Activated T-cell treated with anti-CD3 and anti-CD28 coated beads, Interleukin-2, amount 50 U/mL, for 4 hours (primary cell): ENCODE measurements at places on chromosomes 12 and 14. TPM values are rescaled to one million over a fixed set of nuclear protein-coding genes. Genes with fewer than 3 reads are reported as not detected.
A peak's percentile ranks its signal among the peaks of the same experiment; 100 is the strongest.

The WDR89 gene
- total RNA-seq, result 33.1 TPM

DNA sequence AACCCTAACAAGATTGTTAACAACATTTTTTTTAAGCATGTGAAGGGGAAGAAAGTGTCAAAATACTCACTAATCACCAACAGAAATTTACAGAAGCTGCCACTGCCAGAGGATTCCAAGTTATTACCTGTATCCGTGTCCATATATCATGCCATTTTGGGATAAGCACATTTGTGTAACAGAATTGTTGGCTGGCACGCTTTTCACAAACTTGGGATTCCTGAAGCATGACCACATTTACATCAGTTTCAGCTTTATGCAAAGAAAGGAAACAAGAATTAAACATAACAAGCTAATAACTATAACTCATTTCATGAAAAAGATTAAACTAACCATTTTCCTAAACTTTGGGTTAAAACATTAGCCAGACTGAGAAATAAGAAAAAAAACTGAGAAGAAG lies 5.9 kb downstream of the NEMP1 start:
- no peak for DNase-seq

- DNase-seq, result no peak
Measured at GRCh38 chr12:76674669-76675315, 89.1 kb upstream of the ZDHHC17 start.

GRCh38 chr12:65282840-65283239 lies 4.4 kb downstream of the MSRB3 start:
- DNase-seq, result no peak

DNA sequence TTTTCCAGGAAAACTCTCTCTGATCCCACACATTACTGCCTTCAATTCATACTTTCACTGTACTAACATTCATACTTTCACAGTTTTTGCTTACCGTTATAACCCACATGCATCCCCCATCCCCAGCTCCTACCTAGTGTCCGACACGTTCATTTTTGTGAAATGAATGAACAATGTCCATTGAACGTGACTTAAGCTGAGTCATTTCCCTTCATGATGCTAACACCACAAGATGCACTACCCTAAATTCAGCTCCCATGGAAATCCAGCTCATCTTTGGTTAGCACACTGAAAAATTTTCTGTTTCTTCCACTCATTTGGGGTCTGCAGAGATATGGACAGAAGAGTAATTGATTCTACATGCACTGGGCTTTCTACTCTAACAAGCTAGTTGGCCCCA lies 84.7 kb downstream of the GALNT4 start:
- DNase-seq, result no peak

GRCh38 chr12:1102791-1103450 lies 111.9 kb downstream of the ERC1 start:
- DNase-seq, result no peak

The SDS gene
- total RNA-seq, result not detected

DNA sequence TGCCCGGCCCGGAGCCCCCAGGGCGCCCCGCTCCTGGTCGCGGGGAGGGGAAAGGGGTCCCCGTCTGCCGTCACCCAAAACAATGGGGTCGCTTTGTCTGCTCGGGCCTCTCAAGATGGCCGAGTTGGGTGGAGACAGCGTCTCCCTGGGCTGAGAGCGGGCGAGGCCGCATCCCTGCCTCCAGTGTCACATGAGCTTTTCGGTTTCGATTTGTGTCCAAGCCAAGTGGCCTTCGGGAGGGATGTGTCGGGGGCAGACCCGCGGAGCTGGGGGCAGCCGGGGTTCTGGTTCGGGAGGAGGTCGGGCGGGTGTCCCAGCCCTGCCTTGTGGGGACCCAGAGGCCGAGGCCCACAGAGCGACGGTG lies 790 bp downstream of the DYNC1H1 start:
- peak; percentile 36 for DNase-seq

- peak; percentile 56 for DNase-seq
Measured at GRCh38 chr12:96195845-96196451, 1.8 kb downstream of the ELK3 start.

DNA sequence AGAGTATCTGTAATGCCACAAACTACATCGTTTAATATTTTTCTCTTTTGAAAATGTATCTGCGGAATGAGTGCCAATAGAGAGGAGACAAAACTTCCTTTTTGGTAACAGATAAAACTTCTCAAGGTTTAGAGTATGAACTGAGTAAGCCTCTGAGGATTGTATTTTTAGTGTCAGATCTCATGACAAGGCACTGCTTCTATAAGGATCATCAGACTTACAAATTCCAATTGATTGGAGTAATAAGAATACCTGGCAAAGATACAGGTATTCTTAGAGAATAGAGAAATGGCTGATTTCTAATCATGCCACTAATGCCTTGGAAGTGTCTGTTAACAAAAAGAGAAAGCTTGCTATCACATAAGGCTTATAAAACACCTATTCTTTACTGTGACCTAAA lies 45.3 kb downstream of the SLC35F4 start:
- DNase-seq, result no peak

DNA sequence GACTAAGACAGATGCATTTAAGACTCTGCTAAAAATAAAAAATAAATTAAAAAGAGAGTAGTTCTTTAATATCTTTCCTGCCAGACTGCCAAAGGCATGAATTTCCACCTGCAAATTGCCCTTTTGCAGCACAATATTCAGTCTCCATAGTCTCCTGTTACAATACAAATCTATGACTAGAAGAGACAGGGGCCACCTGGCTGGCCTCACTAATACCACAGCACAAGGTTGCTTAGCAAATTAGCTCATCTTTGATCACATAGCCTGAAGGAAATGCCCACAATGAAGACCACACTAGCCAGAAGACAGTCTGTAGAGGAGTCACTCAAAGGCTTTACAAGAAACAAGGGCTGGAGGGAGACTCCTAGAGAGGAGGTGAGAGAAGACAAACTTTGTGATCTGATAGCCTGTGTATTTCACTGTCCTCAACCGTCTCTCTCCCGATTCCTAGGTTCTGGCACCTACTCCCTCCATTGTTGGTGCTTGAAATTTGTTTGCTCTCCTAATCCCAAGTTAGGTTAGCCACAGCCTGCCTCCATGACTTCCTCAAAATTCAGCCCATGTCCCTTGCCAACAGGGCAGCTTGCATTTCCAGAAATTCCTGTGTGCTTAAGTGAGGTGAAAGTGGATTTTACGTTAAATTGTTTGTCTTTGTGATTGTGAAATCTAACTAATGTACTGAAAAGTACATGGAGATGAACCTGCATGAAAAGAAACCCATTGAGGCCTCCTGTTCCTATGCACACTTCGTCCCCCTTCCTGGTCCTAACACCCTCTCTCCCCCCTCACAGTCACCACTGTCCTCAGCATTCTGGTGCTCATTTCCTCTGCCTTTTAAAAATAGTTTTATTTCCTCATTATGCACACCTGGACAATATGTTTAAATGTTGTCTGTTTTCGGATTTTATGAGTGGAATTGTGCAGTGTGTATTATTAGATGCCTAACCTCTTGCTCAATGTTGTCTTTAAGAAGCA lies 88.7 kb upstream of the PLXNC1 start:
- DNase-seq, result no peak

GRCh38 chr12:25546318-25546717 lies 6.8 kb downstream of the LMNTD1 start:
- no peak for DNase-seq

DNA sequence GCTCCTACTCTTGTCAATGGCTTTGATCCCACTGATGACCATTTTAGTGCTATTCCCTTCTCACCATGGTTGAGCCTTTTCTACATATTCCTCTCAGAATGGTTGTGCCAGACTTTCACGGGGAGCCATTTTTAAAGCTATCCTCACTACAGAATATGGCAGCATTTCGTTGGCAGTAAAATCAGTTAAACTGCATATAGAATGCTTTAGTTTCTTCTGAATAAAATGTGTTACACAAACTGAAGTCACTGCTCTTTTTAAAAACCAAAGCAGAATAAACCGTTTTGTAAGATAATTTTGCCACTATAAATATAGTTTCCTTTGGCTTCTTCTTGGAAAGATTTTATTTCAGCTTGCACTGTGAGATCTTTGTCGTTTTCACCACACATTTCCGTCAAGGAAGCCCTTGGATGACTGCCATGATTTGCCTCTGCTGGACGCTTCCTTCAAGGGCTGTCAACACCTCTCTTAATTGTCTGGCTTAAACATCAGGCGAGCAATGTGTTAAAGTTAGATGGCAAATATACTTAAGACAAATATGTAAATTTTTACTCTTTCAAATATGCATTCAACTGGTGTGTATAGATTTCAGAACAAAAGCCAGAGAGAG lies 624.2 kb downstream of the DIO2 start:
- no peak for DNase-seq

DNA sequence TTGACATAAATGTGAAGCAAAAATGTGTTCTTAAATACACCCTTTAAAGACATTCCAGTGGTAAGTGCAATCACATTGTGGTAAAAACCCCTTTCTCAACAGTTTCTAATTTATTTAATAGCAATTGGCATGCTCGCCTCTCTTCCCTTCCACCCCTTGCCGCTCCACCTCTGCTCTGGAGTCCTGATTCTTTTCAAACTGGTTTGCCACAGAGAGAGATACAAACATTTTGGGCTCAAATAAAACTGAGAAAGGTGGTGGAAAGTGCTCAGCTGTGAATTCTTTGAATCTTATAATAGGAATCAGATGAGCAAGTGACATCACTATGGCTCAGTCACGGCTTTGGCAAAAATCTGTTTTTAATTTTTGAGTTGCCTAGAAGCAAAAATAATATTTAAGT lies 993.9 kb downstream of the GALC start:
- no peak for DNase-seq

DNA sequence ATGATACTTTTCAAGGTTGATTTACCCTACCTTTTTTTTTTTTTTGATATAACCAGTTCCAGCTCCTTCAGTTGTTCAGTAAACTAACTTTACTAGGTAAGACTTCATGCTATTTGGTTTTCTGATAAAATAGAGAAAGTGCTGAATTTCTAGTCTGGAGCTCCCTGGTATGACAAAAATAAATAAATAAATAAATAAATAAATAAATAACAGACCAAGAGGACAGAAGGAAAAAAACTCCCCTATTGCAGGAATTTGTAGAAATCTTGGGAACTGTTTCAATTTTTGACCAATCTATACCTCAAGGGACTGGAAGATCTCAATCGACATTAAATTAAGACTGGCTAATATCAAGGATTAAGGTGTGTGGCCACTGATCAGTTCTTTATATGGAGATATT lies 230.7 kb upstream of the PDZRN4 start:
- DNase-seq, result no peak

DNA sequence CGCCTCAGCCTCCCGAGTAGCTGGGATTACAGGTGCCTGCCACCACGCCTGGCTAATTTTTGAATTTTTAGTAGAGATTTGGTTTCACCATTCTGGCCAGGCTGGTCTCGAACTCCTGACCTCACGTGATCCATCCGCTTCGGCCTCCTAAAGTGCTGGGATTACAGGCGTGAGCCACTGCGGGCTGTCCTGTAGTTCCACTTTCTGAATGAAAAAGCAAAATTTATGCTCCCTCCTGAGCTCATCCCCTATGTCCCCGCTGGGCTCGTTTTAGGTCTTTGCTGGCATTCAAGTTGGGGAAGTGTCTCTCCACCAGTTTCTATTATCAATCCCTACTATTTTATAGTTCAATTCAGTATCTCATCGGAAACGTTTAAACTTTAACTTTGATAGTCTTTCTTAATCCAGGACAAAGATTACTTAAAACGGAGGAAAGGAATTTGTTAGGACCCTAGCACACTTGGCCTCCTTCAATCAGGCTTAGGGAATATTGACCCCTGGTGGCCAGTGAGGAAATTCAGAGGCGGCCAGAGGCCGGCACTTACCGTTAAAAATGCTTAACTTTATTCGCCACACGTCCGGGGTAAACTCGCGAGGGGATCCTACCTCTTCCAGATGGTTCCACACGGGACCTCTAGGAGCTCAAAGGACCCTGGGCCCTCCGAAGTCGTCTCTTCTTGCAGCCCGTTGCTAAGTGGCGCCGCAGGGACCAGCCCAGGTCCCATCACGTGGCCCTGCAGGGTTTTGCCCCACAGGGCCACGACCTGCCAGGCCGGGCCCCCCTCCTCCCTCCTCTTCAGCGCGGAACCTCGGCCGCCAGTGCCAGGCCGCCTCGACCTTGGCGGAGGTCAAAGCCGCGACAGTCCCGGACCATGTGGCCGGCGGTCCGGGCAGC lies 11.4 kb upstream of the DNAL1 start:
- DNase-seq, result peak; percentile 54

- peak; percentile 15 for DNase-seq
Measured at GRCh38 chr12:26122681-26123481, 2.0 kb downstream of the BHLHE41 start.

GRCh38 chr12:46998811-46999368 lies 80.5 kb upstream of the PCED1B start:
- no peak for DNase-seq

The PHETA1 gene
- total RNA-seq, result 3.3 TPM

DNA sequence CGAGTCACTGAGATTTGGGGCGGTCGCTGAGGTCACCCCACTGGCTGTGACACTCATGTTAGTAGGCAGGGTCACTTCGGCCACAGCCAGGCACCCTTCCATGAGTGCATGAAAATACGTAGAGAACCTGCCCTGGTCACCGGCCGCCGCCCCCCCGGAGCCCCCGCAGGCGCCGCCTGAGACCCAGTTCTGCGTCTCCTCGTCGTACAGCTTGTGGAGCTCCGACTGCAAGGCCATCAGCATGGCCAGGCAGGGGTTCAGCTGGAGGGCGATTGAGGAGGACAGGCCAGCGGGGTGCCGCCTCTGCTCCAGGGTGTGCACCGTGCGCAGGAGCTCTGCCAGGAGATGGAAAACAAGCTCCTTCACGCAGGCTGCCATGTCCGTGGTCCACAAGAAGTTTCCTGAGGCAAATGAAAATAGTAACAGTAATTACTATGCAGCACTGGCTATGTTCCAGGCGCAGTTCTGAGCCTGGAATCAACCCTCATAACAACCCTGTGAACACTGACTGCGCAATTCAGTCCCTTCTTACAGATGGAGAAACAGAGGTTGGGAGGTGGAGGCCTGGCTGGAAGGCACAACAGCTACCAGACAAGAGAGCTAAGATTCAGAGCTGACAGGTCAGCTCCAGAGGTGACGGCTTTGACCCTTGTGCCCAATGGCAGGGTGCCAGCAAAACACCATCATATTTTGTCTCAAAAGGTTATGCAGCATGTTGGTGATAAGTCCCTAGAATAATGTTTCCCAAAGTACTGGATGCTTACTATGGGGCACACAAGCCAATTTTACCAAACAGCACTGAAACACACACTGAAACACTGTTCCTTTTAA lies 59.9 kb downstream of the TRAFD1 start:
- DNase-seq, result no peak

DNA sequence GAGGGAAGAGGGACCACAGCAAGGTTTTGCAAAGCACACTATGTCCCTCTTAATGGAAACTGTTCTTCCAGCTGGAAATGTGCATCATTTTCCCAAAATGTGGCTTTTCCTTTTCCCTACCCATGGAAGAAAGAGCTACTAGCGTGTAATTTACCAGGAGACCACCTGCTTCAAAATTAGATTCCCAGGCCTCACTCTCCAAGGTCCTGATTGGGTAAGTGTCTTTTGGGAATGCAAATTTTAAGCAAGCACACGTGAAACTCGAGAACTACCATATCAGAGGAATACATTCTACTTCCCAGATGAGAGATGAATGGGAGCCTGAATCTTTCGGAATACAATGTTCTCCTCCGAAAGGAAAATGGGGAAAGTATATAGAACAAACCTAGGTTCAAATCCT lies 201.6 kb upstream of the NOS1 start:
- DNase-seq, result no peak

- no peak for DNase-seq
Measured at GRCh38 chr14:38108681-38109080, 99.0 kb upstream of the SSTR1 start.
